Fibroblast of lung (primary cell): ENCODE measurements at places on chromosomes 5 and 9.

DNA sequence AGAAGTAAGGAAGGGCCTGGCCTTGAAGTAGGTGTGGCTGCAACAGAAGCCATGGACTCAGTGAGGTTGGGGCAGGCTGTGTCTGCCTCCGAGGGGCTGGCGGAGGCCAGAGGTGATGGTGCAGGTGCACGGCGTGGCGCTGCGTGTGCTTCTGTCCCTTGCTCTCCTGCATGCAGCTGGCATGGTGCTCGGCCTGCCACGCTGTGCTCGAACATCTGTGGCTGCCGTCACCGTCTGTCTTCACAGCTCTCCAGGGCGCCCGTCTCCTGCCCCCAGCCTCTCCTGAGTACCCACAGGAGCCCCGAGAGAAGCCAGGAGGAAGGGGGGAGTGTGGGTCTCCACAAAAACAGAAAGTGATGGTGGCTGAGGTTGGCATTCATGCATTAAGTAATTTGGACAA, 193.7 kb downstream of the CACNA1B start:
- DNase-seq: no peak

DNA sequence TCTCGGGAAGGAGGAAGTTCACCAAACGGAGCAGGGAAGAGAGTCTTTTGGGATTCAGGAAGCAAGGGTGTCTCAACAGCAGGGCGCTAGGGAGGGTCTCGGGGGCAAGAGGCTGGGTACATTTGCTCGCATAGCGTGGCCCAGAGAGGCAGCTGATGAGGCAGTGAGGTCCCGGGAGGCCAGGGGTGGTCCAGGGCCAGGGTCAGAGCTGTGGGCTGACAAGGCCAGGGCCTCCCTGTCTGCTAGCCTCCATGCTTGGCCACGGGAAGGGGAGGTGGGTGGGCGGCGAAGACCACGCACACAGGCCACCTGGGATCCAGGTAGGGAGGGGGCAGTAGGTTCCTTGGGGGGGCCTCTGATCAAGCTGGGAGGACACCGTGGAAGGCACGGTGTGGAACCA, 6.0 kb downstream of the NDOR1 start:
- DNase-seq: no peak

- DNase-seq: no peak
These were observed 11.8 kb upstream of the CXXC5 start for GRCh38 chr5:139636207-139636792.

DNA sequence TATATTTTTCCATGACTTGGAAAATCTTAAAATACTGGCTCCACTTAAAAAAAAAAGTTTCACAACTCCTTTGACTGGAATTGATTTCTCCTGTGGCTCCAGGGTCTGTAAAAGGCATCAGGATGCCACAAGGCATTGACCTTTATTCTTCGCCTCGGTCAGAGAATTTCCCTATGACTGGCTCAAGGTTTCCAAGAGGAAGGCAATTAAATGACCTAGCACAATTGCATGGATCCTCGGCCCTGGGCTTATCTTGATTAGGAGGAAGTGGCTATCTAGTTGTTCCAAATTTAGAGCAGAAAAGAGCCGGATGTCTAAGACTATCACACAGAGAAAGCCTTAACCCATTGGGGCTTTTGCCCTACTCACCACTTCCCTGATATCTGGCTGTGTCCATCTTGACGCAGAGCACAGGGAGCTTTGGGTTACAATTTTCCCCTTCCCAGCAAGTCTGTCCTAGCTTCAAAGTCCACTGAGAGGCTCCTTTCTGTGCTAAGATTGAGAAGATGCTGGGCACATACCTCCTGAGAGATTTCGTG, 56.9 kb upstream of the COL15A1 start:
- DNase-seq: no peak

DNA sequence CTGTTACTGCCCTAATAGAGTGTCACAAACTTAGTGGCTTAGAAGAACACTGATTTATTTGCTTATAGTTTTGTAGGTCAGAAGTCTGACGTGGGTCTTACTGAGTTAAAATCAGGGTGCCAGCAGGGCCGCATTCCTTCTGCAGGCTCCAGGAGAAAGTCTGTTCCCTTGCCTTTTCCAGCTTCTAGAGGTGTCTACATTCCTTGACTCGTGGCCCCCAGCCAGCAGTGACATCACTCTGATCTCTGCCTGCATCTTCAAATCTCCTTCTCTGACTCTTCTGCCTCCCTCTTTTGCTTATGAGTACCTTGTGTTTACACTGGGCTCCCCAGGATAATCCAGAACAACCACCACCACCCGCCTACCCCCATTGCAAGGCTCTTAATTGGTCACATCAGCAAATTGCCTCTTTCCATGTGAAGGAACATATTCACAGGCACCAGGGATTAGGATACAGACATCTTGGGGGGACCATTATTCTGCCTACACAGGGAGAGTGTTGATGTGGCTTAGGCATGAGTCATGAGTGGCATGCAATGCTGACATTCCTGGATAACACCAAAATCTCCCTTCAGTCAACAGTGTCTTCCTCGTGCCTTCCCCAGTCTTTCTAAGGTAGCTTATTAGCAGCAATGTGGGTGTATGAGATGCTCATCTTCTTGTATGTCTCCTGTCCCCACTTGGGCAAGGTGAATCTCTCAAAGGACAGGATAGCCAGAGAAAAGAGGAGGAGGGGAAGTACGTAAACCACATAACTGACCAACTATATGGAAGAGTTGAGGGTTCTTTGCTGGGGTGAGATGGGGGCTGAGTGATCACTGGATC, 24.4 kb downstream of the CYFIP2 start:
- peak; percentile 67 for DNase-seq
